Gastroesophageal sphincter (tissue), 4 donors: ENCODE measurements at places on chromosomes 16 and 17.

DNA sequence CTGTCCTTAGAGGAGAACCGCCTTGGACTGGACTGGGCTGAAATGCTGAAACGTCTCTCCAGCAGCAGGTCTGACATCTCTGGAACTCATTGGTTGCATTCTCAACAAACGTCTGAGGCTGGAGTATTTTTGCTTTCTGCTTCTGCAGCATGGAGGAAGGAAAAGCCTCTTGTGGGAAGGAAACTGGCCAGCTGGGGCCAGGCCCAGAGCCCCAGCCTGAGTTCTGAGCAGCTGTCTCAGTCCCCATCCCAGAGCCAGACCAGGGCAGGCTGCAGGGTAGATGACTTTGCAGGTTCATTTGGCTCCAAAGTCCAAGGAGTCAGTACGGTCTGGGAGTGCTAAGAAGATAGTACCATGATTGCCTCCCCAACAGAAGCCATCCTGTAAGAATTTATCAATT is 18.3 kb downstream of the TEKT3 start:
- ATAC-seq, result no peak

GRCh38 chr17:11893862-11894261 is 103.4 kb downstream of the ZNF18 start:
- no peak for ATAC-seq

DNA sequence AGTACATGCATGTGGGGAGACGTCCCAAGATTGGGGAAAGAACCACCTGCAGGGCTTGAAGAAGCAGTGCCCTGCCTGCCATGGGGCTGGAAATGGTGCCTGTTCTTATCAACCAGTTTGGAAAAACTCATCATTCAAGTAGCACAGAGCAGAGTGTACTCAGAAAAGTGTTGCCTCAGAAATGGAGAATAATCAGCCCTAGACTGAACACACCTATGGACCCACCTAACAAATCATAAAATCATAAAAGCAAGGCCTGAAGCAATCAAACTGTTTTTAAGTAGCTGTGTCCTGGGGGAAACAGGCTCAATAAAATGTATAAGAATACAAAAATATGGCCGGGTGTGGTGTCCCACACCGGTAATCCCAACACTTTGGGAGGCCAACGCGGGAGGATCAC is 11.2 kb downstream of the QRICH2 start:
- ATAC-seq, result no peak

GRCh38 chr17:42180922-42181850 is at the start of gene KCNH4:
Gene KCNH4, minus strand, starts transcription at chr17:42181142. Its CDS starts 197 bp downstream, at chr17:42180945.
- no peak for ATAC-seq

- ATAC-seq, result no peak
Measured at GRCh38 chr16:30032083-30032819, 1.2 kb upstream of the TLCD3B start.

DNA sequence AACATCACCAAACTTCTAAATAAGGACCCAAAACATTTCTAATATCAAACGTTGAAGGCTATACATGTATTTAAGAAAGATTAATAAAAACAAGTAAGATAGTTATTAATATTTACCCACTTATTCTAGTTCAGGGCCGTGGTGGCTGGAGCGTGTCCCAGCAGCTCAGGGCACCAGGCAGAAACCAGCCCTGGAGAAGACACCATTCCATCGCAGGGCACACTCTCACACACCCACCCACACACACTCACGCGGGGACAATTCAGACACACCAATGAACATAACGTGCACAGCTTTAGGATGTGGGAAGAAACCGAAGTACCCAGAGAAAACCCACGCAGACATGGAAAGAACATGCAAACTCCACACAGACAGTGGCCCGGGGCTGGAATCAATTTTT is 13.5 kb downstream of the C17orf67 start:
- ATAC-seq, result no peak
